Forelimb muscle (tissue), 1 donor: ENCODE measurements at places on chromosomes 5 and 9. TPM values are rescaled to one million over a fixed set of nuclear protein-coding genes. Genes with fewer than 3 reads are reported as not detected.

GRCh38 chr5:19492861-19493260, 495.1 kb downstream of the CDH18 start:
- no peak for DNase-seq

GRCh38 chr9:37700900-37701299, 50.1 kb downstream of the FRMPD1 start:
- no peak for DNase-seq

- DNase-seq, result no peak
Measured at GRCh38 chr5:162624110-162624509, 556.5 kb downstream of the GABRG2 start.

Gene SLC6A7
- 0.30 TPM for polyA plus RNA-seq

Gene BARHL1
- not detected for polyA plus RNA-seq
